Right atrium auricular region (tissue), 2 donors: ENCODE measurements at places on chromosomes 12 and 14.
A peak's percentile ranks its signal among the peaks of the same experiment; 100 is the strongest.

DNA sequence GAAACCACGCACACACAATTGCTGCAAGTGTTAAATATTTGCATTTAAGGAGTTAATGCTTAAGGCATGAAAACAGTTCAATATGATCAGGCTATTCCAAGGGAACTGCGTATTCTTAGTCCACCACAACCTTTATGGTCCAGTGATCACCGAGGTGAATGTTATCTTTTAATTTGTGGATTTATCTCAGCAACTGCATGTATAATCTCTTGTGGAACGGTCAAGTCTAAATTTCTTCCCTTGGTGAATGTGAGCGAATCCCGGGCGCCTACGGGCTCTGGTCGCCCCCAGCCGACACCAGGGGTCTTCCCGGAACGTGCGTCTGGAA is 999 bp upstream of the AK7 start:
- DNase-seq, result no peak

- DNase-seq, result peak; percentile 73
Observed at GRCh38 chr14:25048170-25049016, 1.6 kb downstream of the STXBP6 start.

DNA sequence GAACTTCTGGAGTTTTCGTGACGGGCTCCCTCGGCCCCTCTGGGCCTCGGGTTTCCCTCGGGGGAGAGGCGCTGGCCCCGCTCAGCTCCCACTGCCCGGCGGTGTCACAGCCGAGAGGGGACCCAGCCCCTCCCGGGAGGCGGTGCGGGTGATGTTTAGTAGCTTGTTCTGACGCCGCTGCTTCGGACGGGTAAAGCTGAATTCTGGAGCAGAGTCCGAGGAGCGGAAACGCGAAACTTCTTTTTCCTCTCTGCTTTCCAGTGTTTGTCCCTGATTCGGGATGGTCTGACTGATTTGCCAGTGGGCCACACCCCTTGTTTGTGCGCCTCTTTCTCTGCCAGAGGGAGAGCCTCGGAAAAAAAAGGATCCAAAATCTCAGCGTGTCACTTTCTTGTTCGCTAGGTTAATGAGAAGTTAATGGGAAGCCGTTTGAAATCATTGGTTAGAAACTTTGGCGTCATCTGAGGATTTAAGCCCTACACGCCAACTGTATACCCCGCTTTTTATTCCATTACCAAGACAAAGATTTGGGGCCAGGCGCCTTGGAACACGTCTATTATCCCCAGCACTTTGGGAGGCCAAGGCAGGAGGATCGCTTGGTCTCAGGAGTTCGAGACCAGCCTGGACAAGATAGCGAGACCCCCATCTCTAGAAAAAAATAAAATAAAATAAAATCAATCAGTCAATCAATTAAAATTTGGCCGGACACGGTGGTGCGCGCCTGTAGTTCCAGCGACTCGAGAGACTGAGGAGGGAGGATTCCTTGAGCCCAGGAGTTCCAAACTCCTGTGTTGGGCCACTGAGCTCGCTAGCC is 756 bp downstream of the TULP3 start:
- peak; percentile 67 for DNase-seq

- no peak for DNase-seq
Observed at GRCh38 chr14:60679566-60680258, 30.4 kb upstream of the SIX1 start.

- DNase-seq, result no peak
Observed at GRCh38 chr14:104928391-104929133, 3.9 kb downstream of the PLD4 start.

- no peak for DNase-seq
Observed at GRCh38 chr14:71672596-71672995, 259.6 kb upstream of the RGS6 start.

- no peak for DNase-seq
Observed at GRCh38 chr12:101740566-101740965, 1.3 kb upstream of the SYCP3 start.

GRCh38 chr12:6914246-6914946 is at the start of gene ENO2:
Gene ENO2 (plus strand): TSS chr12:6914580. CDS start chr12:6915833, 1,253 bp downstream.
- DNase-seq, result peak; percentile 84

GRCh38 chr12:27400856-27401354 is 45.6 kb upstream of the SMCO2 start:
- DNase-seq, result no peak

- DNase-seq, result no peak
Observed at GRCh38 chr12:104549815-104550480, 93.2 kb downstream of the CHST11 start.

DNA sequence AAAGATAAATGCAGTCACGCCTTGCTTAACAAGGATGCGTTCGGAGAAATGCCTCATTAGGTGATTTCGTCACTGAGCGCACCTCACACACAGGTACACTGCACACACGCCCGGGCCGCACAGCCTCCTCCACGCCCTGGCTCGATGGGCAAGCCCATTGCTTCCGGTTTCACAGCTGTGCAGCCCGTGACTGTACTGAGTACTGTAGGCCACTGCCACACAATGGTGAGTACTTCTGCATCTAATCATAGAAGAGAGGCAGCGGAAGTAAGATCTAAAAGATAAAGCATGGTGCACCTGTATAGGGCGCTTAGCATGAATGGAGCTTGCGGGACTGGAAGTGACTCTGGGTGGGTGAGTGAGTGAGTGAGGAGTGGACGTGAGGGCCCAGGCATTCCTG is 4.3 kb downstream of the RIMBP2 start:
- DNase-seq, result no peak

- peak; percentile 89 for DNase-seq
Observed at GRCh38 chr12:57744194-57744776, 554 bp upstream of the TSPAN31 start.

DNA sequence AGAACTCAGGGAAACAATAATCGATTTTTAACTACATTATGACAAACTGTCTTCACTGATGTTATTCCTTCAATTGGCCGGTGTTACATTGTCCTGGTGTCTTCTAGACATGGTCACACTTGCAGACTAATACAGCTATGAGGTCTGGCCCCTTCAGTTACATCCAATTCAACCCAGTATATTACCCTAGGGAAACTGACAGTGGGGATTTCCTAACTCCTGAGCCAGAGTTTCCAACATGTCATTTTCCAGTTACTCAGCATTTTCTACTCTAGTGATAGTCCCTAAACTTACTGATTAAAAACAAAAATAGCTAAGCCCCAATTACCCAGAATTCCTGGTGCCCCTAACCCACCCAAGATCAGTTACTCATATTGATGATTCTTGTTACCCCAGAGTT is 21.1 kb downstream of the IFNG start:
- DNase-seq, result no peak

- DNase-seq, result peak; percentile 73
Observed at GRCh38 chr12:3315201-3315661, 175.8 kb upstream of the PRMT8 start.

GRCh38 chr14:56976211-56976610 is 165.9 kb upstream of the OTX2 start:
- DNase-seq, result no peak

- no peak for DNase-seq
Observed at GRCh38 chr14:66857867-66858266, 331.4 kb upstream of the GARIN2 start.

- peak; percentile 72 for DNase-seq
Observed at GRCh38 chr12:95805864-95806671, 15.5 kb upstream of the NTN4 start.

DNA sequence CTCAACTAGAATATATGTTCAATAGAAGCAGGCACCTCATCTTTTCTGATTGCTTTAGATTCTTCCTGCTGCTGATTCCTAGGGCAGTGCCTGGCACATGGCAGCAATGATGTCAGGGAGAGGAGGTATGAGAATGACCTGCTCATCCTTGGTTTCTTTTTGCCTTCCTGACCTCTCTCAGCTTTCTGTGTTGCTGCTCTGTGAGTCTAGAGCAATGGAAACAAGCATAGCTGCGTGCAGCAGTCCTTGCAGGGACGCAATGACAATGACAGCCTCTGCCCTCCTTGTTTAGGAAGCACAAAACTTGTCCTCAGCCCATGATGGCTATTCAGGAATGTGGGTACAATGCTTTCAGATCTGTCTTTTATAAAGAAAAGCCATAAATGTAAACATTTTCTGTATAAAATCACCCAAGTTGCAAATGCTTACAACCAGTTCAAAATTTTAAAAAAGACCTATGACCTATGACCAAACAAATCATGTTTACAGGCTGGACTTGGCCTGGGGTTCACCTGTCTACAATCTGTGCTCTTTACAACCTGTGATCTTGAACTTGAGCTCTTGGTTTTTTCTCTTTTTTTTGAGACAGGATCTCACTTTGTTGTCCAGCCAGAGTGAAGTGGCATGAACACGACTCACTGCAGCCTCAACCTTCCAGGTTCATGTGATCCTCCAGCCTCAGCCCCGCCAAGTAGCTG is 549.4 kb upstream of the ATP2B1 start:
- DNase-seq, result no peak

- no peak for DNase-seq
Observed at GRCh38 chr14:69260190-69260860, 367 bp downstream of the GALNT16 start.

DNA sequence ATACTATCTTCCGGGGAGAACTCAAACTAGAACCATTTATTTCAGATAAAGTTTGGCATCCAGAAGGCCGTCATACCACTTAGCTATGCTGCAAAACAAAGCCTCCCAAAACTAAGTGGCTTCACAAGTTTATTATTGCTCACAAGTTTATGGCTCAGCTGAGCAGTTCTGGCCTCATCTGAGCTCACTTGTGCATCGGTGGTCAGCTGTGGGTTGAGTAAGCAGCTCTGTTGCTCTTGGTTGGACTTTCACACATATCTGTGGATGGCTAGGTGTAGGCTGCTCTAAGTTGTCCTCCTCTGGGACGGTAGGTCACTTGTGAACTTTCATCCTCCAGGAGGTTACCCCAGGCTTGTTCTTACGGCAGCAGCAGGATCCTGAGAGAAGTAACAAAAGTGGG is 162.7 kb downstream of the BTG1 start:
- no peak for DNase-seq

DNA sequence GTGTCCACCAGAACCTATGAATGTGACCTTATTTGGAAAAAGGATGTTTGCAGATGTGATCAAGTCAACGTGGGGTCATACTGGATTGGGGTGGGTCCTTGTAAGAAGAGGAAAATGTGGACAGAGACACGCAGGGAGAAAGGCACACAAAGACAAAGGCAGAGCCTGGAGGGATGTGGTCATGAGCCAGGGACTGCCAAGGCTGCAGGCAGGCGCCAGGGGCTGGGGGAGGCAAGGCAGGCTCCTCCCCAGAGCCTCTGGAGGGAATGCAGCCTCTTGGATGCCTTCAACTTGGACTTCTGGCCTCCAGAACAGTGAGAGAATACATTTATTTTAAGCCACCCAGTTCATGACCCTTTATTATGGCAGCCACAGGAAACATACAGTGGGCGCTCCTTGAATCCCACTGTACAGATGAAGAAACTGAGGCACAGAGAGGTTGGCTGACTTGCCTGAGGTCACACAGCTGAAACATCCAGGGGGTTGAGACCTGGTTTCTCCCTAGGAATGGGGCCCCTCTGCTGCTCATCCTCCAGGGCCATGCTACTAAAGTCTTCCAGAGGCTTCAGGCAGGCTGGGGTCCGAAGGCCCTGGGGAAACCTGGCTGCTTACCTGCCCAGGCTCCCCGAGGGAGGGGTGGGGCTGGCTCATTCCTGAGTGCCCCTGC is 99.7 kb downstream of the RFLNA start:
- DNase-seq, result no peak

DNA sequence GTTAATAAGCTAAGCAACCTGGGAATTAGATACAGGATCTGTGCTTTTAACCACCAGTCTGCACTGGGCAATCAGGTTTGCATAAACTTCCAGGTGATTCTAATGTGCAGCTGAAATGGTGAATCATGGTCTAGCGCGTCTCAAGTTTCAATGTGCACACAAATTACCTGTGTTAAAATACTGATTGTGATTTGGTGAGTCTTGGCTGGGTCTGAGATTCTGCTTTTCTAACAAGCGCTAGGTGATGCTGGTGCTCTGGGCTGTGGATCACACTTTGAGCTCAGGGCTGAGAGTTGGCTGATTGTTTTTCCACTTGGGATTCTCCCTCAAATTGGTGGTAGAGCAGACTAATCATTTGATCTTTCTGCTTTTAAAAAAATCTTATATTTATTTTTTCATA is 124.8 kb downstream of the C12orf75 start:
- no peak for DNase-seq

DNA sequence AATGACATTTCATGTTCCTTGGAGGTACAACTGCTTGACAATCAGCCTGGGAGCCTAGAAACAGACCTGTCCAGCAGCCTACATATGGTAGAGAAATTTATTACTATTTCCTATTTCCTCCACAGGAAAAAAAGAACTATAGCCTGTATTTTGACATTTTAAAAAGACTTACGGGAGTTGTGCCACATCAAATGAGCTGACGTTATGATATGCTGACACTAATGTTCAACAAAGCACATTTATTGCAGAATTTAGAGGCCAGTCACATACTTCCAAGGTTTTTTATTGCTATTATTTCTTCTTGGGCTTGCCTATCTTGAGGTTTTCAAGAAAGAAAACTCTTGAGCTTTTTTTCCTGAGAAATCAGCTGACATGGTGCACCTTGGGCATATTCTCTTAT is 305.3 kb downstream of the LRIG3 start:
- no peak for DNase-seq

DNA sequence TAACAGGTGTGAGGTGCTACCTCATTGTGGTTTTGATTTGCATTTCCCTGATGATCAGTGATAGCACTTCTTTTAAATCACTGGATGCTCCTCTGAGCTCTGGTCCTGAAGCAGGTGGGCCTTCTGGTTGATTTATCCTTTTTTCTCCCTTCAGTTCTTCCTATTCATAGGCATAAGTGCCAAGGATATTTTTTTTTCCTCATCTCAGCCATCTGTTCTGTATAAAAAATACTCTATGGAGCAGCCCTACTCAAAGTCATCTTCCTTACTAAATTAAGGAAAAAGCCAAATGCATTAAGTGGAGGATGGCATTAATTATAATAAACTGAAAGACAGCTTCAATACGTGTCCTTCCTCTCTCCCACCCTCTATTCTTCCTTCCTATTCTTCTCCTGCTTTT is 18.4 kb downstream of the SPIC start:
- DNase-seq, result no peak
